ENCODE measurements at places on chromosomes 5 and 9.

DNA sequence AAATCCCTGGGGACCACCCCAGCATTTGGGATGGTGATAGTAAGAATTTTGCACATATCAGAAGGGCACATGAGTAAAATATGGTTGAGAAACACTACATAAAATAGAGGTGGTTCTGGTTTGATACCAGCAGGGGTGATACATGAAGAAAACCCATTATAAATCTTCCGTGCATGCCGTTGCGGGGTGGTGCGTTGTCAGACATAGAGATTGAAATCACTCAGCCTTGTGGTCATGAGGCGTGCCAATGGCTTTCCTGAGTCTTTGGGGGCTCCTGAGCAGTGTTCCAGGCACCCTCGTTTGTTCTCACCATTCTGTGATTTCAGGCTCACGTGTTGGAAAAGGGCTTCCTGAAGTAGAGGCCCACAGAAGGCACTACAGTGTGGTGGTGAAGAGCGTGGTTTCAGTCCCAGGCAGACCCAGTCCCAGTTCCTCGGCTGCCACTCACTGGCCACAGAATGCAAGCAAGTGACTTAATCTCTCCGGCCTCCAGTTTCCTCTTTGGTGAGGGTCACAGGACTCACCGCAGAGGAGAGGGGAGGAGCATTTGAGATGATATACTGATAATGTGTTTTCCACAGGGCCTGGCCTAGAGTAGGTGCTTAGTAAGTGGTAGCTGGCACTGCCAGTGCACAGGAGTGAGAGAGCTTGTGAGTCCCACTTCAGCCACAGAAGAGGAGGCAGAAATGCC, 20.5 kb upstream of the GLRX start:
- DNase-seq, result no peak

- DNase-seq, result peak; percentile 14
Measured at GRCh38 chr9:33452828-33453271, 5.5 kb upstream of the AQP3 start.

DNA sequence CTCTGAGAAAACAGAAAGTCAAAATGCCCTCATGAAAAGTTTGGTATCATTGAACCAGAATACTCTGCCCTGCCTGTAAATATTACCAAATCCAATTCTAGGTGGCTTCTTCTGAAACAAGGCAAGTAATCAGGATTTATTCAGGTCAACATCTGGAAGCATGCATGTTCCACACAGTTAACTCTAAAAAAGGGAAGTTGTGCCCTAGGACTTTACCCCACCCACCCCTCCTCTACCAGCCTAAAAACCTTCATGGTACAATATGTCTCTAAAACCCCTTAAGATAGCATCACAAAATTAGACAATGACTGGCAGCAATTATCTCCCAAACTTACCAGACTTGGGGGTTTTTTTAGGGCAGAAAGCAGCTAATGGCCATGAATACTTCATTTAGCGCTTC, 414.8 kb upstream of the SLC30A5 start:
- DNase-seq, result no peak

GRCh38 chr9:106883626-106884190, 20.7 kb downstream of the ZNF462 start:
- DNase-seq, result no peak

- no peak for DNase-seq
Measured at GRCh38 chr5:92729088-92729487, 851.9 kb downstream of the NR2F1-AS1 start.

GRCh38 chr9:92299116-92299515, 5.6 kb upstream of the IARS1 start:
- DNase-seq, result no peak

- no peak for DNase-seq
Measured at GRCh38 chr5:145531038-145531734, 304.0 kb downstream of the PRELID2 start.

DNA sequence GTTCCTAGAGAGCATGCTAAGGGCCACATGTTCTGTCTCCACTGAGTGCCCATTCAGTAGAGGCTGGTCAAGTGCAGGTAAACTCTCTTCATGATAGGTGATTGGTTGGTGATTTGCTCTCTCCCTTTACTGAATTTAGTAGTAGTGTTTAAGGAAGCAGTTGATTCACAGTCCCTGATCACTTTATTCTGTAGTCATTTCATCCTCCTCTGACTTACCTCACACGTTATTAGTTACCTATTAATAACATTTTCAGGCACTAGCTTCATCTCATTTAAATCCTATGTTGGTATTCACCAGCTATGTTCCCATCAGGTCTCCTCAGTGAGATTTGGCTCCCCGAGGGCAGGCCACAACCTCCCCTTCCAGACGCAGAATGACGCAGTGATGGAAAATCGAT, 51.9 kb downstream of the ERAP1 start:
- no peak for DNase-seq

GRCh38 chr5:178473854-178474253, 116.3 kb downstream of the COL23A1 start:
- no peak for DNase-seq

GRCh38 chr5:171531638-171532037, 112.2 kb downstream of the FGF18 start:
- DNase-seq, result no peak

- DNase-seq, result no peak
Measured at GRCh38 chr5:1026700-1027621, 18.4 kb downstream of the NKD2 start.

GRCh38 chr5:144778561-144778960, 607.9 kb downstream of the KCTD16 start:
- no peak for DNase-seq

GRCh38 chr5:105670596-105670995, 2000.1 kb downstream of the EFNA5 start:
- DNase-seq, result no peak

DNA sequence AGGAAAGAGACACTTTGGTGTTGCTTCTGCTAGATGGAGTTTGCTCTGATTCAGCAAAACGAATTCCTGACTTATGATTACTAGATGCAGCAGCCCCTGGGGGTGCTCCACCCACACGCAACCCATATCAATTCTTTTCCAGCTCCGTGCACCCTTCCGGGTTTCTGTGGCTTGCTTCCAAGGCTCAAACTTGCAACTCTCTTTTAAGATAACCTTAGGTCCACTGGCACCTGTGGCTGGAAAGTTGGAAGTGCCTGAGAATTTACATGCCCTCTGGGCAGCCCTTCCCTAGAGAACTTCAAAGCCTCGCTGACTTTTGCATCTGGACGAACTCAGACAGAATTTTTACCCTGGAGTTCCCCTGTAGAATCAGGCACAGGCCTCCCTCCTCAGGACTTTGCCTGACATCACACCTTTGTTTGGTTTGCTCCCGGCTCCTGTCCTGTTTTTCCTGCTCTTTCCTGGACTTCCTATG, 224.9 kb downstream of the SNX18 start:
- DNase-seq, result no peak

DNA sequence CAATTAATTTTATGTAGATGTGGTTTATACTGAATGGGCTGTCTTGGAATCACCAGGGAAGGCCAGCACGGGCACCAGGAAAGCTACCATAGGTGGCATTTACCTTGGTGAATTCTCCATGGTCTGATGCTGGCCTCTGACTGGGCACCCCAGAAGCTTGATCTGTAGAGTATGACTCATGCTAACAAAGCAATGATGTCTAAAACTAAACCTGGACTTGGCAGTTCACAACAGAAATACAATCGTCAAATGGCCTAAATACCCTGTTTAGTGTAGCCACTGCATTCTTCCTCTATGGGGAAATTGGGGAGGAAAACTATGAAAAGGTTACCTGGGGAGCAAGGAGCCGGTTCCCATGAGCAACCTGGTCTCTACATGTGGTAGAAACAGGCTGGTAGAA, 98.0 kb downstream of the ATPSCKMT start:
- no peak for DNase-seq

All from stimulated activated CD8-positive, alpha-beta memory T cell treated with anti-CD3 and anti-CD28 coated beads, Interleukin-2, amount 100 ng/mL, for 1 hour (primary cell).